ENCODE measurements at places on chromosomes 16 and 17. TPM values are rescaled to one million over a fixed set of nuclear protein-coding genes. Genes with fewer than 3 reads are reported as not detected.

DNA sequence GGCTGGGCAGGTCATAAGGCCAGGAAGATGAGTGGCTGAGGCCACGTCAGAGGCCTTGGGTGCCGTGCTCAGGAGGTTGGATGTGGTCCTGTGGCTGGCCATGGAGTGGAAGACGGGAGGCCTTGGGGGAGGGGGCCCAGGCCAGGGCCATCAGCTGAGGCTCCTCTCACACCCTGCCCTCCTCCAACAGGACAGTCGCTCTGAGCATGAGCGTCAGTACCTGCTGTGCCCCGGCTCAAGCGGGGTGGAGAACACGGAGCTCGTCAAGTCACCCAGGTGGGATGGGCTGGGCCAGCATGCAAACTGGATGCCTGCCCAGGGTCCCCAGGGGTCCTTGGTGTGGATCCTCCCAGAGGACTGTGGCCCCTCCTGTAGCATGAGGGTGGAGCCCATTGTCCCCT, 19.2 kb downstream of the POLR3E start:
- no peak for DNase-seq
- no peaks in the 10 kb centered on the region for H3K4me1 ChIP-seq
- no peaks in the 10 kb centered on the region for H3K27me3 ChIP-seq
- H3K27ac ChIP-seq = no peak overlapping the region

GRCh38 chr16:66802159-66802558, 775 bp upstream of the TERB1 start:
- H3K4me3 ChIP-seq = no peak overlapping the region
- peaks cover 32% of the 10 kb centered on the region for H3K36me3 ChIP-seq

DNA sequence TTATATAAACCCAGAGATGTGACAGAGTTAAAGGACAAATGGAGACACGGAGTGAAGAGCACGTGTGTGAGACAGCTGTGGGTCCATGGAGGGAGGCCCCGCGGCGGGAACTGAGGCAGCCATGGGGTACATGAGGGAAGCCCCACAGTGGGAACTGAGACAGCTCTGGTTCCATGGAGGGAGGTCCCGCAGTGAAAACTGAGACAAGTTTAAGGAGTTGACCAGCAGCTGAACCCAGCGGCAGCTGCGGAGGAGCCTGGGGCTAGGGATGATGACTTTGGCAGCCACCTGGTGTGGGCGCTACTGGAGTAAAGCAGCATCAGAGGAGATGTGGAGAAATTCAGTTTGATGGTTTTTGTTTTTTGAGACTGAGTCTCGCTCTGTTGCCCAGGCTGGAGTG, 185.1 kb downstream of the RPTOR start:
- H3K27me3 ChIP-seq = no peaks in the 10 kb centered on the region
- DNase-seq = no peak
- H3K36me3 ChIP-seq = peaks cover 2% of the 10 kb centered on the region
- peaks cover 54% of the 10 kb centered on the region for H3K4me1 ChIP-seq

GRCh38 chr16:68644715-68645493, at the start of gene CDH3:
Gene CDH3, plus strand, starts transcription at chr16:68645310. Its CDS starts 70 bp downstream, at chr16:68645380.
- peaks cover 3% of the 10 kb centered on the region for H3K27me3 ChIP-seq
- peak within 1 kb of the TSS; percentile 84 for H3K4me3 ChIP-seq
- H3K36me3 ChIP-seq = peaks cover 4% of the 10 kb centered on the region
- peak within 1 kb of the TSS; percentile 95 for H3K27ac ChIP-seq

DNA sequence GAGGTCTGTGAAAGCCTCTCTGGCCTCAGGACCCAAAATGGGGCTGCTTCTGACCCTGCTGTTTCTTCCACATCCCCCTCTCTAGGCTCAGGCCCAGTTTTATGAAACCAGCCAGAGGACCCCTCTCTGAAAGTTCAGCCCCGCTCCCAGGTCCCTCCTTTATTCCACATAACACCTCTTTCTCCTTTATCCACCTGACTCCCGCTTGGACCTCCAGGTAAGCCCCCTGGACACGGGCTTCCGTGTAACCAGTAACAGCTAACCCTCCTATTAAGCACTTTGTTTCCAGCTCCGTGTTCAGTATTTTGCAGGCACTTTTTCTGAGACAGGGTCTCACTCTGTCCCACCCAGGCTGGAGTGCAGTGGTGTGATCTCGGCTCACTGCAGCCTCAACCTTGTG, 37.4 kb downstream of the PSME3IP1 start:
- H3K36me3 ChIP-seq = peaks cover 8% of the 10 kb centered on the region
- H3K27ac ChIP-seq = no peak overlapping the region
- no peak for DNase-seq
- H3K4me1 ChIP-seq = peaks cover 17% of the 10 kb centered on the region
- H3K27me3 ChIP-seq = no peaks in the 10 kb centered on the region
- H3K4me3 ChIP-seq = no peak overlapping the region

DNA sequence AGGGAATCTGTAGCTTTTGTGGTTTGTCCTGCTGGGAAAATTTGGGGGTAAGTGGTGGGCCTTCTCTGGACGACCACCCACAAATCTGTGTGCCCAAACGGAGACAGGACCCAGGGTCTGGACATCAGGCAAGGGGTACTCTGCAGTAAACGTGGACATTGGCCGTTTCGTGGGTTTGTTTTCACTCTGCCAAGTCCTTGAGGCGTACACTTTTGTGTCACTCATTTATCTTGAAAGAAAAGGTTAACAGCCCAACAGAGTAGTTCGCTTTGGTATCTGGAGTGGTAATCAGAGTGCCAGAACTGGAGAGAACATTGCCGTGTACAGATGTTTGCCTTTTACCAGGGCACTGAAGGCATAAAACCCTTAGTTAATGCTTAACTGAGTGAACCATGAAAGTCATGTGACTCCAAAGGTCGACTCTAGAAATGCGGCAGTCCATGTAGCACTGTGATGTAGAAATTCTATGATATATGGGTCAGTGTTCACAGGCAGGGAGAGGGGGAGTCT, 15.4 kb downstream of the NAA60 start:
- no peaks in the 10 kb centered on the region for H3K36me3 ChIP-seq
- peak overlapping the region; percentile 97 for H3K27ac ChIP-seq
- DNase-seq = no peak
- peak overlapping the region; percentile 91 for H3K4me3 ChIP-seq
- peaks cover 34% of the 10 kb centered on the region for H3K4me1 ChIP-seq

DNA sequence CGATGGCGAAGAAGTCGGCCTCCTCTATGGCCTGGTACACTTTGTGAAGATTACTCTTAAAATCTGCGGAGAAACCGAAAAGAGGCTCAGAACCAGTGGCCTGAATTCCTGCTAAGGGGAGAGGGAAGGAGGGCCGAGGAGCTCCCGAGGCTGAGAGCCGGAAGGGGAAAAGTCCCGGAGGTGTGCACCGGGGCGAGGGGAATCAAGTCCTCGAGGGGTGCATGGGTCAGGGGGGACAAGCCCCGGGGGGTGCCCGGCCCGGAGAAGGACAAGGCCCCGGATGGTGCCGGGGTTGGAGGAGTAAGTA, 495 bp downstream of the PARN start:
- H3K4me3 ChIP-seq = peak overlapping the region; percentile 91
- peaks cover 24% of the 10 kb centered on the region for H3K4me1 ChIP-seq
- H3K27ac ChIP-seq = peak overlapping the region; percentile 98
- no peaks in the 10 kb centered on the region for H3K27me3 ChIP-seq
- H3K36me3 ChIP-seq = peaks cover 11% of the 10 kb centered on the region

- peak overlapping the region; percentile 89 for H3K27ac ChIP-seq
- H3K4me1 ChIP-seq = peaks cover 59% of the 10 kb centered on the region
- DNase-seq = no peak
- H3K36me3 ChIP-seq = no peaks in the 10 kb centered on the region
These were observed 19.9 kb downstream of the IGFBP4 start for GRCh38 chr17:40463122-40463550.

DNA sequence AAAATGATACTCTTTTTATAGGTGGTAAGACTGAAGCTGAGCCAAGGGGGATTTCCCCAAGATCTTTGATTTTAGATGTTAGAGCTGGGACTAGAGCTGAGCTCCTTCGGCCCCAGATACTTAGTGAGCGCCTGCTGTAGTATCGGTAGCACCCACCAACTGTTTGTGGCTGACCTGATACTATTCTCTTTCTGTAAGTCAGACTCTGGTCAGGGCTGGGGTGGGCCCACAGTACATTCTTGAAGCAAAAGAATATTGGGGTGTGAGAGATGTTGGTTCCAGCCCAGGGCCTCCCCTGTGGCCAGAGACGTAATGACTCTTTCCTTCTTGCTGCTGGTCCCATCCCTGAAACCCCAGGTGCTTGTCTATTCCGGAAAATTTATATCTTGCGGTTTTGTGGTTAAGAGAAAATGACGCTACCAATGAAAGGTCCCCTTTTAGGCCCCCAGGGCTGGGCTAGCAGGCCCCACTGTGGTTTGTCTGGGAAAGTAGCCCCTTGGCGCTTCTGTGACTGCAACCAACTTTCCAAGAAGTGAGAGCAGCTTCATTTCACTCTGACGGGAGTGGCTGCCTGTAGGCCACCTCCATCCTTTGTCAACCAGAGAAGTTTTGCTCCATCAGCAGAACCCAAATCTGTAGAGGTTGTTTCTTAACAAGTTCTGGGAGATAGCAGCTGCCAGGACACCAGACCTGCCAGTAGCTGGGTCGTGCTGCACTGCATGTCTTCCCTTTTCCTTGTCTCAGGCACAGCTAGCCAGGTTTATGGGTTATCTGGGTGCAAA, 86.4 kb upstream of the LGALS9 start:
- no peak overlapping the region for H3K27ac ChIP-seq
- no peak for DNase-seq
- no peaks in the 10 kb centered on the region for H3K27me3 ChIP-seq
- H3K4me1 ChIP-seq = peaks cover 28% of the 10 kb centered on the region

GRCh38 chr17:61490540-61490975, 38.3 kb downstream of the TBX4 start:
- H3K27ac ChIP-seq = peak overlapping the region; percentile 6
- DNase-seq = no peak
- no peaks in the 10 kb centered on the region for H3K36me3 ChIP-seq
- H3K27me3 ChIP-seq = no peaks in the 10 kb centered on the region

DNA sequence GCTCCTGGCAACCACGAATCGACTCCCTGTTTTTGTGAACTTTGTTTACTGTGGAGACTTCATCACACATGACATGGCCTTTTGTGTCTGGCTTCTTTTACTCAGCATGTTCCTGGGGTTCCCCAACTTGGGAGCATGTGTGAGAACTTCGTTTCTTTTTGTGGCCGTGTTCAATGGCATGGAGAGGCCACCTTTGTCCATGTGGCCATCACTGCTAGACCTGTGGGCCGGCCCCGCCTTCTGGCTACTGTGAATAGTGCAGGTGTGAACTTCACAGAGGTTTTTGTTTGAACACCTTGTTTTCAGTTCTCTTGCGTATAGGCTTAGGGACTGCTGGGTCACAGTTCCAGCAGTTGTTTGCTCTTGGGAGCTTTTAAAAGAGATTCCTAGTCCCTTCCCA, 5.7 kb upstream of the SLC38A8 start:
- peaks cover 11% of the 10 kb centered on the region for H3K4me1 ChIP-seq
- no peak overlapping the region for H3K27ac ChIP-seq
- H3K27me3 ChIP-seq = peaks cover 15% of the 10 kb centered on the region
- no peak for DNase-seq
- peaks cover 13% of the 10 kb centered on the region for H3K36me3 ChIP-seq

- no peak overlapping the region for H3K4me3 ChIP-seq
- H3K36me3 ChIP-seq = no peaks in the 10 kb centered on the region
- no peak overlapping the region for H3K27ac ChIP-seq
- DNase-seq = no peak
- H3K27me3 ChIP-seq = no peaks in the 10 kb centered on the region
- peaks cover 15% of the 10 kb centered on the region for H3K4me1 ChIP-seq
These were observed 794 bp downstream of the PDE6G start for GRCh38 chr17:81655378-81656117.

- H3K4me3 ChIP-seq = no peak overlapping the region
- H3K27me3 ChIP-seq = peaks cover 2% of the 10 kb centered on the region
- H3K4me1 ChIP-seq = peaks cover 6% of the 10 kb centered on the region
- H3K27ac ChIP-seq = no peak overlapping the region
- H3K36me3 ChIP-seq = no peaks in the 10 kb centered on the region
These were observed 80.1 kb downstream of the DNAH17 start for GRCh38 chr17:78497115-78497540.

- no peaks in the 10 kb centered on the region for H3K27me3 ChIP-seq
- H3K36me3 ChIP-seq = peaks cover 15% of the 10 kb centered on the region
- no peak for DNase-seq
- no peak overlapping the region for H3K4me3 ChIP-seq
- no peaks in the 10 kb centered on the region for H3K4me1 ChIP-seq
These were observed 74.7 kb downstream of the TBC1D16 start for GRCh38 chr17:79960788-79961522.

The ENPP7 gene
- total RNA-seq = not detected

The MPV17L gene
- 3.1 TPM for total RNA-seq
